ENCODE measurements at places on chromosomes 11 and 22. TPM values are rescaled to one million over a fixed set of nuclear protein-coding genes. Genes with fewer than 3 reads are reported as not detected.
A peak's percentile ranks its signal among the peaks of the same experiment; 100 is the strongest.

TSKU gene
- total RNA-seq: 35.8 TPM

GRCh38 chr22:28139516-28139915 is 220.5 kb upstream of the PITPNB start:
- DNase-seq: no peak

GRCh38 chr11:1470681-1471611 is 15.6 kb downstream of the MOB2 start:
- no peak for DNase-seq

DNA sequence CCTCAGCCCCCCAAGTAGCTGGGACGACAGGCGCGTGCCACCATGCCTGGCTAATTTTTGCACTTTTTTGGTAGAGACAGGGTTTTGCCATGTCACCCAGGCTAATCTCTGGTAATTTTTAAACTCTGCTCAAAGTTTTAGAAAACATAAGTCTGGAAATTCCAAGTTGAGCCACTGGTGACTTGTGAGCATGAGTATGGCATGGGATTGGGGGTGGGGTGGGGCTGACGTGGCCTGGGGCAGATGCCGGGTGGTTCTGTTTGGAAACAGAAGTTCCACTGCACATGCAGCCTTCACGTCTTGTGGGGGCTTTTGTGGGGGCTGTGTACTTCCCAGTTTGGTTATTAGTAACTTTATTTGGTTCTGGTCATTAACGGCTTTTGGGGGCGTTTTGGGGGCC is 67.3 kb downstream of the PTPRJ start:
- no peak for DNase-seq

GRCh38 chr22:41998361-41999261 is at the start of gene WBP2NL:
WBP2NL (plus strand) TSS chr22:41998788; CDS start chr22:41998819, 31 bp downstream.
- DNase-seq: peak; percentile 92

DNA sequence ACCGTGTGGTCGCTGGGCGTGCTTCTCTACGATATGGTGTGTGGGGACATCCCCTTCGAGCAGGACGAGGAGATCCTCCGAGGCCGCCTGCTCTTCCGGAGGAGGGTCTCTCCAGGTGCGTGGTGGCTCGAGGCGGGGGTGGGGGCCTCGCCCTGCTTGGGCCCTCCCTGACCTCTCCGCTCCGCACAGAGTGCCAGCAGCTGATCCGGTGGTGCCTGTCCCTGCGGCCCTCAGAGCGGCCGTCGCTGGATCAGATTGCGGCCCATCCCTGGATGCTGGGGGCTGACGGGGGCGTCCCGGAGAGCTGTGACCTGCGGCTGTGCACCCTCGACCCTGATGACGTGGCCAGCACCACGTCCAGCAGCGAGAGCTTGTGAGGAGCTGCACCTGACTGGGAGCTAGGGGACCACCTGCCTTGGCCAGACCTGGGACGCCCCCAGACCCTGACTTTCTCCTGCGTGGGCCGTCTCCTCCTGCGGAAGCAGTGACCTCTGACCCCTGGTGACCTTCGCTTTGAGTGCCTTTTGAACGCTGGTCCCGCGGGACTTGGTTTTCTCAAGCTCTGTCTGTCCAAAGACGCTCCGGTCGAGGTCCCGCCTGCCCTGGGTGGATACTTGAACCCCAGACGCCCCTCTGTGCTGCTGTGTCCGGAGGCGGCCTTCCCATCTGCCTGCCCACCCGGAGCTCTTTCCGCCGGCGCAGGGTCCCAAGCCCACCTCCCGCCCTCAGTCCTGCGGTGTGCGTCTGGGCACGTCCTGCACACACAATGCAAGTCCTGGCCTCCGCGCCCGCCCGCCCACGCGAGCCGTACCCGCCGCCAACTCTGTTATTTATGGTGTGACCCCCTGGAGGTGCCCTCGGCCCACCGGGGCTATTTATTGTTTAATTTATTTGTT is 2.4 kb downstream of the PIM3 start:
- peak; percentile 10 for DNase-seq

- DNase-seq: no peak
These were observed 89.8 kb downstream of the APIP start for GRCh38 chr11:34826384-34826726.

DNA sequence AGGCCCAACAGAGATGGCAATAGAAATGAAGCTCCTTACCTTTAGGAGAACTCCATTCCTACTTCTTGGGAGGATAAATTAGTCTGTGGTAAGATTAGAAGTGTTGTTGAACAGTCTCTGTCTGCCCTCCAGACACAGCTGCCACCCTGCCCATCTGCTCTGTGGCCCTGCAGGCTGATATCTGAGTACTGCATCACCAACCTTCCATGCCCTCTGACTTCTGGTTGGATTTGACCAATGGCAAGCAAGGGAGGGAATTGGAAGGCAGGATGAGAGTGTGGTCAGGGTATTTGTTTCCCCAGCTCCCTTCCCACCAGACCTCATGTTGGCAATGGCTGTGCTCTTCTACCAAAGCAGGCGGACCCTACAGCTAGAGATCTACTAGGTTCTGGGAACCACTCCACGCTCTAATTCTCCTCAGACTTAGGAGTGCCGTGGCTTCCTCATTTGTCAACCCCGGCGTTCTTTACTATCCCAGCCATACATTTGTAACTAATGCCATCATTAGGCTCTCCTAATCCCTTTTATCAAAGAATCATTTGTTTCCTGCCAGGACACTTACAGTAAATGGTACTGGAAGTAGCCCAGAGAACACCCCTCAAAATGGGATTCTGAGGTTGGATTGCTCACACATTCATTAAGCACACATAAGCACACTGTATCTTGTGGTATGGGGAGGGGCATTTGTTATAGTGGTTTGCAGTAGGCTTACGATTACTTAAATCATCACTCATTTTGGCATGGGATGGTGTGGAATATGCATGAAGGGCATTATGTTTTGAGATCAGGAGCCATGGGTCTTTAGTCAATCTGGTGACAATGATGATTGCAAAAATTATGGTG is 35.4 kb upstream of the CD44 start:
- no peak for DNase-seq

- DNase-seq: no peak
These were observed 82.6 kb downstream of the MICAL3 start for GRCh38 chr22:17941471-17942406.

All from mucosa of gallbladder (tissue), 1 donor.